ENCODE measurements at places on chromosomes 3 and 15.

- DNase-seq, result no peak
Observed at GRCh38 chr3:194007592-194008337, 128.2 kb upstream of the HES1 start.

DNA sequence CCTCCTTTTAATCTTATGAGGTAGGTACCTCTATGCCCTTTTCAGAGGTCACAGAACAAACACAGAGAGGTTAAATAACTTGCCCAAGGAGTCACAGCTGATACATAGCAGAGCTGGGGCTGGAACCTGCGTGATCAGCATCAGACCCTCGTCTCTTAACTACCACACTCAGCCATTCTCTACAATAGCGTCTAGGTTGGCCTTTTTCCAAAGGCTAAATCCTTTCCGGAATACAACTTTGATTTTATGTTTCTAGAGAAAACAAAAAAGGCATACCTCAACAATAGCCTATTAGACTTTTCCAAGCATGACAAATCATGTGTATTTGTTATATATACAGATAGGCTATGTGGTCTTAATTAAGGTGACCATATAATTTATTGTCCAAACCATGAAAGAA, 187.2 kb downstream of the RORA start:
- DNase-seq, result no peak

DNA sequence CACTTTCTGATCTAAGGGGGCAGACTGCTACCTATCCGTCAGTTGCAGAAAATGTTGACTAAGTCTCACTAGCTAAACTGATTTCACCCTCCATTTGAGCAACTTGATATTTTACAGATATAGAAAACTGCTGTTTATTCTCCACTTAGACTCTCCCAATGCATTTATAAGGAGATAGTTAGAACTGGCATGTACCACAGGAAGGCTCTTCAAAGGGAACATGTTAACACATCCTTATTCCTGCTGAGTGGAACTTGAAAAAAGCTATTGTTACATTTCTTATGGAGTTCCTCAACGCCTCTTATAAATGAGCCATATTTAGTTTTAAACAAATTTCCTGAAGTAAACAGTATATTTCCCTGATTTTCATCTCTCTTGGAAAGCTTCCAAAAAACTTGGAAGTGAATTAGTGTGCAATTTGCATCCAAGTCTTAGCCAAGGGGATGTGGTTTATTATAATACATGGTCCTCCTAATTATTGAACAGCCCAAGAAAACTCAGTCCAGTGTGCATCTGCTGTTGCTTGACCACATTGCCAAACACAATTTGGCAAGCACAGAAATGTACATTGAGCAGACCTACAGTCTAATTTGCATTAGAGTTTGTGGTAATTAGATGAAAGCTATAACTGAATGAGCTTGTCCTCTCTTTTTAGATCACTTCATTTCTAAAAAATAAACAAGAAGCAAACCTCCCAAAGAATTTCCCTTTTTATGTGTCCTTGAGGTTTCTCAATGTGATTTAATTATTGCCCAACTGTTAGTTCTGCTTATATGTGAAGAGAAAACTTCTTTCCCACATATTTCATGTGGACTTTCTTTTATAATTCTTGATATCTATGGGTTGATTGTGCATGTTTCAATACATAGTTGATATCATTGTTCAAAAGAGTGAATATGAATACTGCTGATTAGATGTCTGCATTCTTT, 72.6 kb upstream of the DPH6 start:
- no peak for DNase-seq

DNA sequence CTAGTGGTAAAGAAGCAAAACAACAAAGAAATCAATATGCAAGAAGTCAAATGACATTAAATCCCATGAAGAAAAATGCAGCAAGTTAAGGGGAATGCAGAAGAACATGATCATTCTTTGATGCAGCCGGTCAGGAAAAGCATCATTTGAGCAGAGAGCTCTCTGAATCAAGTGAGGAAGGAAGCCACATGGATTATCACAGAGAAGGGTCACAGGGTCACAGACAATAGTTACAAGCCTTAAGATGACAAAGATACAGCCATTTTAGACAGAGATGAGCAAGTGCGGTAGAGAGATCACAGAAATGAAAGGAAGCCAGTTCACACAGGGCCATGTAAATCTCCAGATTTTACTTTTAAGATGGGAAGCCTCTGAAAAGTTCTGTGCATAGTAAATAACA, 43.9 kb downstream of the UBE3A start:
- DNase-seq, result no peak

DNA sequence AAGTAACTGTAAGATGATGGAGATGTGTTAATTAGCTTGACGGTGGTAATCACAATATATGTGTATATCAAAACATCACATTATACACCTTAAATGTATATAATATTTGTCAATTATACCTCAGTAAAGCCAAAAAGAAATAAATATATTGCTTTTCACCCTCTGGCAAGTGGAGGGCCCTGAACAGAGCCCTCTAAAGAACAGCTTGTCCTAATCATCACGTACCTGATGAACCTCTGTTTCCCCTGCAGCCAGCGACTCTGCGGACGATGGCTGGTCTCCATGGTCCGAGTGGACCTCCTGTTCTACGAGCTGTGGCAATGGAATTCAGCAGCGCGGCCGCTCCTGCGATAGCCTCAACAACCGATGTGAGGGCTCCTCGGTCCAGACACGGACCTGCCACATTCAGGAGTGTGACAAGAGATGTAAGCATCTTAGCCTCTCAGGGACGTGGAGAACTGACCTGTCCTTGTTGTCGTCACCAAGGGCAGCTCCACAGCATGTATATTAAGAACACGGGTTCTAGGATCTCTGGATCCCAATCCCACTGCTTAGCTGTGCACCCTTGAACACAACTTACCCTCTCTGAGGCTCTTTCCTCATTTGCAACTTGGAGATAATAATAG, 6.3 kb downstream of the THBS1 start:
- no peak for DNase-seq

DNA sequence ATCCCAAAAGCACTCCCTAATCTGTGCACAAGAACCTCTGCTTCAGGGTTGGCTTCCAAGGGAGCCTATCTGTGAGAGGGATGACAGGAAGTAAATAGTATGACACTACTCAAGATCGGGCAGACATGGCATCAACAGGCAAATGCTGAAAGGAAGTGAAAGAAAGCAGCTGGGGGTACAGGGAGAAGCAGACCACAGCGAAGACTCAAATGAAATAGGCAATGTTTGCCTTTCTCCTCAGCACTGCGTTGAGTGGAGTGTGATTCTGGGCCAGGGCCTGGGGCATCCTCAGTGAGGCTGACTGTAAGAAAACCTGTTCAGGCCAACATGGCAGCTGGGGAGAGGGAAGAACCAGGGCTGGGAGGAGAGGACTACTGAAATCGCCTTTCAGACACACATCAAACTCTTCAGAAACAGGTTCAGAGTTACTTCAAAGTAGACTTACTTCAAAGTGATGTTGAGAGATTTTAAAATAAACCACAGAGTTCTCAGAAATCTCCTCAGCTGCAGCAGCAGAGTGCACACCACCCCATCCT, 96.6 kb downstream of the SLC9A9 start:
- DNase-seq, result no peak

- DNase-seq, result no peak
Observed at GRCh38 chr3:193446965-193447602, 68.5 kb upstream of the ATP13A5 start.

GRCh38 chr15:52486003-52486996, 42.4 kb downstream of the MYO5A start:
- no peak for DNase-seq

GRCh38 chr3:132726341-132726823, 4.2 kb upstream of the NPHP3 start:
- no peak for DNase-seq

- no peak for DNase-seq
Observed at GRCh38 chr3:41111011-41111410, 88.3 kb upstream of the CTNNB1 start.

- peak; percentile 45 for DNase-seq
Observed at GRCh38 chr15:84702961-84703482, 12.9 kb downstream of the SEC11A start.

DNA sequence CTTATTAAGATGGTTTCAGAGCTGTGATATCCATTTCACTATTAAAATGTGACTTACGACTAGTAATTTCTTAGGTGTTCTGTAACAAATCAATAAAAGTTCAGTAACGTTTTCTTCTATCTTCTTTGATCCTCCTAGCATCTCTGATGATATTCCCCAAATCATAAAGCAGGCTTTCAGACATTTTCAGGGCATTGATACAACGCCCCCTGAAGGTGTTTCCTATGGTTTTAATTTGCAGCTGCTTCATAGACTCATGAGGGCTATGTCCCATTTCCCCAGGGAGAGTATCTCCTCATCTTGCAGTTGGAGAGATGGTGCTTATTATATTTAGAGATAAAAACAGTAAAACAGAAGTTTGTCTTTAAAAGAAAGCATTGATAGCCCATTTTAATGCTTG, 246.8 kb upstream of the CNTN3 start:
- no peak for DNase-seq

DNA sequence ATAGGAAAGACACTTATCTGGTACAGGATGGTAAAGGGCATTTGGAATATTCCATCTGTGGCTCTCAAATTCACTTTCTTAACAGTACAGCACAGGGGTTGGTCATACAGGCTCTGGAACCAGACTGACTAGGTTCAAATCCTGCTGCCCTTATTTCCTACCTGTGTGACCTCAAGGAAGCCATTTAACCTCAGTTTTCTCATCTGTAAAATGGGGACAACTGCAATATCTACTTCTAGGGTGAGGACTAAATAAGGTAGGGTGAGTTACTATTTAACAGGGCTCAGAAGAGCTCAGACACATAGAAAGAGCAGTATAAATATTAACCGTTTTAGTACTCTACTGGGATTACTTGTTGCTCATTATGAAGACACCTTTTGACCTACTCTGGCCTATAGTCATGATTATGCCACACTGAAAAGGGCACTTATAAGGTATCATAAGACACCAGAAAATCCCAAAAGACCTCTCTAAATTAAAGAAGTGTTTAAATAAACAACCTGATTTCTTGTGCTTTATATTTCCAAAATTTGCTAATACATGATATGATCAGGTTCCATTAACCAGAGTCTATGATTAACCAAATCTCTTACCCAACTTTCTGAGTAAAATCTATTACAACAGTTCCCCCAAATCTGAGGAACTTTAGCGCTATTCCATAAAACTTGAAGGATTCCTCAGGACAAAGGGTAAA, 6.5 kb downstream of the RFTN1 start:
- no peak for DNase-seq

Measured in head of caudate nucleus (tissue), 42 donors.